ENCODE measurements at places on chromosomes 7 and 10. TPM values are rescaled to one million over a fixed set of nuclear protein-coding genes. Genes with fewer than 3 reads are reported as not detected.

MBLAC1 gene
- total RNA-seq, result 2.7 TPM

HBP1 gene
- 46.2 TPM for total RNA-seq

DNA sequence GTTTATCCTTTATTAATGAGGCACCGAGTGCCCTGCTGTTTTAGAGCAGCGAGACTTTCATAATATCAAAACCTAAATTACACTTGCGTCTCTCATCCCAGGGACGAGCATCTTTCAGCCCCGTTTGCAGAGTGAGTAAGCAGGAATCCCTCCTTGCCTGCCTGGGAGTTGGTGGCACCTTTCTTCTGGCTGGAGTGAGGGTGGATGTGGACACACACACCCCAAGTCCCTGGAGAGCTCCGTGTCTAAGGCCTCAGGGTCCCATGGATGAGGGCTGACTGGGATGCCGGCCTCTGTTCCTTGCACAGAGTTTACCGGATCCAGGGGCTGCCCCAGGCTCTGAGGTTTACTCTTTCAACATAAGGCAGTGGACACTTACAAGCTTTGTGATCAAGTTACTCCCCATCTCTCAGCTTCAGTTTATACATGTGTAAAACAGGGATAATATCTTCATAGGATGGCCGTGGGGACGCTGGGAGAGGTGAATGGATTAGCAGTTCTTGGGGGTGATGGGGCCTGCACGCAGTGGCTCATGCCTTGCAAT is 24.5 kb downstream of the POLL start:
- peaks cover 4% of the 10 kb centered on the region for H3K4me1 ChIP-seq
- H3K27me3 ChIP-seq, result peaks cover 21% of the 10 kb centered on the region
- DNase-seq, result no peak
- H3K4me3 ChIP-seq, result no peak overlapping the region
- H3K36me3 ChIP-seq, result no peaks in the 10 kb centered on the region

GRCh38 chr7:27684491-27684890 is 21.8 kb upstream of the HIBADH start:
- no peak overlapping the region for H3K27ac ChIP-seq
- no peak for DNase-seq
- no peaks in the 10 kb centered on the region for H3K36me3 ChIP-seq
- no peak overlapping the region for H3K4me3 ChIP-seq
- no peaks in the 10 kb centered on the region for H3K27me3 ChIP-seq

GRCh38 chr10:113441220-113441619 is 111.6 kb upstream of the HABP2 start:
- H3K27ac ChIP-seq, result no peak overlapping the region
- H3K4me1 ChIP-seq, result no peaks in the 10 kb centered on the region
- no peaks in the 10 kb centered on the region for H3K36me3 ChIP-seq

- H3K27ac ChIP-seq, result no peak overlapping the region
- H3K27me3 ChIP-seq, result no peaks in the 10 kb centered on the region
- H3K4me3 ChIP-seq, result no peak overlapping the region
- no peaks in the 10 kb centered on the region for H3K4me1 ChIP-seq
- H3K36me3 ChIP-seq, result no peaks in the 10 kb centered on the region
Measured at GRCh38 chr7:16078076-16078952, 343.0 kb downstream of the CRPPA start.

- no peaks in the 10 kb centered on the region for H3K36me3 ChIP-seq
- DNase-seq, result peak; percentile 45
- no peak overlapping the region for H3K4me3 ChIP-seq
- no peak overlapping the region for H3K27ac ChIP-seq
- peaks cover 7% of the 10 kb centered on the region for H3K4me1 ChIP-seq
Measured at GRCh38 chr7:17516771-17517170, 218.3 kb downstream of the AHR start.
